SK-MEL-5 (cell line): ENCODE measurements at places on chromosomes 5 and 9. TPM values are rescaled to one million over a fixed set of nuclear protein-coding genes. Genes with fewer than 3 reads are reported as not detected.

DNA sequence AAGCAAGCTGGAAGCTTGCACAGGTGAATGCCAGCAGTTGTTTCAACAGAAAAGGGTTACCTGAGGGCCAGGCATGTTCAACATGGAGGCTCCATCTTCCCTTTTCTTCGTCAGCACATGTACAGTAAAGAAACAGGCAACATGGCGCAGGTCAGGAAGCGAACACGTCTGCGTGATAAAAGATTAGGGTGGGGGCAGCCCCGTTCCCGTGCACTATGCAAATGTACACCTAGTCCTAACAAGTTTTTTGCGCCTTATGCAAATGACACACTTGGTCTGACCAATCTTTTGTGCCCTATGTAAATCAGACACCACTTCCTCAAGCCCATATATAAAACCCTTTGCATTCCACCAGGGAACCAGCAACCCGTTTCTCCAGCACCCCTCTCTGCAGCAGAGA is 452.1 kb upstream of the PTPRD start:
- DNase-seq: peak; percentile 81

DNA sequence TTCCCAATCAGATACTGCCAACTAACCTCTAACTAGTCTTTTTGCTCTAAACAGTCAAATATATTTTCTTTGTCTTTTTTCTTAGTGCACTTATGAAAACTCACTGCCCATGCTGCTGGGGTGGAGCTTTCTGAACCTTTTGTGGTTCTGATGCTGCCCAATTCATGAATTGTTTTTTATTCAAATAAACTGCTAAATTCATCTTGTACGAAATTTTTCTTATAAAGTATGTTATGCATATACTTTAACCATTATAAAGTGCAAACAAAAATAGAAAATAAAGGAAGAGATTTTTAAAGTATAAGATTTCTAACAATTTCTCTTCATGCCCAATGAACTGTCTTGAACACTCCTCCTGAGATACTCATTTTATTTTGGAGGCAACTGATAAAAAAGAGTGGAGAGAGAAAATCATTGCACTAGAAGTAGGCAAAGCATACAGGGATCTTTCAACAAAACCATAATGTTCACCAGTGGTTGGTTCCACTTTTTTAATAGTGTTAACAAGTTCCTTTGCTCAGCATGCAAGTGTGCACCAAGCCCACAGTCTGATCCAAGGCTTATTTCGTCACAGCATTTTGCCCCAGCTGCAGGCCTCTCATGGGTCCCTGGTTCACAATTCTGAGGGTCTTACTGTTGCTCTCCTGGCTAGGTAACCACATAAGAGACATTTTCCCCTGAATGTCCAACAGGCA is 6.2 kb upstream of the FYB1 start:
- DNase-seq: no peak

- no peak for DNase-seq
These were observed 26.9 kb downstream of the NUTM2F start for GRCh38 chr9:94301583-94301982.

- DNase-seq: no peak
These were observed 226.6 kb upstream of the ADCY2 start for GRCh38 chr5:7169240-7169878.

DNA sequence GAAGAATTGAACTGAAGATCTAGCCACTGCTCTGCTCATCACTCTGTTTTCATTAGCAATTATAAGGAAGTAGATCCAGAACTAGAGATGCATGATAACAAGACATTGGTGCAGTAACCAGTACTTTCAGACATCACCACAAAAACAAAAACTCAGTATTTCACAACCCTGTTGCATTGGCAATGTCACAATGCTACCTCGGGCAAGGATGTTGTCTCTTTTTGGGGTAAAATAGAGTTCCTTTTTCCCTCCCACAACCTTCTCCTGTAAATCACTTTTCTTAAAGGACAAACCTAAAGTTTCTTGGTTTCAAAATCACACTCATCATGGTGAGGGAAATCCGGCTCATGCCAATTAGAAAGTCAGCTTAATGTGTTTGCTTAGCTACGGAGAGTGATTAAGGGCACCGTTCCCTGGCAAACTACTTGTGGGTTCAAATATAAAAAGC is 420.1 kb upstream of the MEF2C start:
- no peak for DNase-seq

DNA sequence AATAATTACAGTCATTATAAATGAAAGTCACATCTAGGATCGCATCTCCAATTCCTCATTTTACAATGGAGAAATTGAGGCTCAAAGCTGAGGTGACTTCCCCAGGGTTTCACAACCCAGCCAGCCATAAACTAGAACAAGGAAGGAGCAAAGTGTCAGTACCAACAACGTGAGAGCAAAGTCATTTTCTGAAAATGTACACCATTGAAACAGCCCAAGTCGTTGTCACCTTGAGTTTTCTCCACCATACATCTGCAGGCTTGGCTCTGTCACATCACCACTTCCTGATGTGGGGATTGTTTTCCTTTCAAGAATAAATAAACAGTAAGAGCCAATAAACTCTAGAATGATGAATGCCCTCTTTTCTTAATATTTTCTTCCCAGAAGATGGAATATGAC is 184.5 kb upstream of the PTGER4 start:
- no peak for DNase-seq

- no peak for DNase-seq
These were observed 688.4 kb downstream of the PTPRD start for GRCh38 chr9:9924376-9924775.

Gene SNCB
- 0.11 and 0.26 TPM in 2 replicates for total RNA-seq

Gene CXXC5
- total RNA-seq: 14.7 and 16.6 TPM in 2 replicates

Gene WDR38
- not detected in 2 replicates for total RNA-seq

Gene GKAP1
- 1.2 and 2.1 TPM in 2 replicates for total RNA-seq

Gene PKD2L2
- total RNA-seq: 0.11 TPM in 2 replicates
